Heart right ventricle (tissue), 16 donors: ENCODE measurements at places on chromosomes 5 and 9. TPM values are rescaled to one million over a fixed set of nuclear protein-coding genes. Genes with fewer than 3 reads are reported as not detected.

The ETF1 gene
- total RNA-seq: 83.1 TPM

The N4BP3 gene
- total RNA-seq: 4.3 TPM

The OLFML2A gene
- total RNA-seq: 21.9 TPM

The CEL gene
- 1.9 TPM for total RNA-seq

The ZNF474 gene
- total RNA-seq: not detected

The PSD2 gene
- not detected for total RNA-seq

The NR2F1 gene
- total RNA-seq: 0.68 TPM
